ENCODE measurements at places on chromosomes 2 and 18.

- no peak overlapping the region for H3K4me3 ChIP-seq
- peaks cover 22% of the 10 kb centered on the region for H3K4me1 ChIP-seq
- peak overlapping the region; percentile 65 for H3K27ac ChIP-seq
- DNase-seq, result peak; percentile 87
Measured at GRCh38 chr18:48488388-48488850, 50.4 kb upstream of the CTIF start.

GRCh38 chr2:73638429-73638828, 3.8 kb downstream of the NAT8 start:
- H3K27ac ChIP-seq, result no peak overlapping the region
- no peaks in the 10 kb centered on the region for H3K4me1 ChIP-seq
- no peak for DNase-seq
- no peaks in the 10 kb centered on the region for H3K27me3 ChIP-seq
- H3K4me3 ChIP-seq, result no peak overlapping the region

DNA sequence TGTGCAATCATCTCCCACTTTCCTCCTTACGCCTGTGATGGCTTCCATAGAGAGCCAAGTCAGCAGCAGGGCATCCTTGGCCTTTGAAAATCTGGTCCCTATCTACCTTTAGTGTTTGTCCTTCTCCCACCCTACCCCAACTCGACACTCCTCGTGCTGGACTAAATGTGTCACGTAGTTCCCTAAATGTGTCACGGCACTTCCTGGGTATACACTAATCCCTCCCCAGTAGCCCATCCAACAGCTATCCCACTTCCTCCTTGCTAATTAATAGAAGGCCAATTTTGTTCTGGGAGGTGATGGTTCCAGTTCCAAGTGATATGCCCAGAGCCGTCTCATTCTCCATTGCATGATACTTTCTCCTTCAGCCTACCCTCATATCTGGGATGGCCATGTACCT, 36.5 kb upstream of the ZFP36L2 start:
- no peak for DNase-seq
- no peak overlapping the region for H3K4me3 ChIP-seq
- no peak overlapping the region for H3K27ac ChIP-seq
- H3K36me3 ChIP-seq, result peaks cover 26% of the 10 kb centered on the region

DNA sequence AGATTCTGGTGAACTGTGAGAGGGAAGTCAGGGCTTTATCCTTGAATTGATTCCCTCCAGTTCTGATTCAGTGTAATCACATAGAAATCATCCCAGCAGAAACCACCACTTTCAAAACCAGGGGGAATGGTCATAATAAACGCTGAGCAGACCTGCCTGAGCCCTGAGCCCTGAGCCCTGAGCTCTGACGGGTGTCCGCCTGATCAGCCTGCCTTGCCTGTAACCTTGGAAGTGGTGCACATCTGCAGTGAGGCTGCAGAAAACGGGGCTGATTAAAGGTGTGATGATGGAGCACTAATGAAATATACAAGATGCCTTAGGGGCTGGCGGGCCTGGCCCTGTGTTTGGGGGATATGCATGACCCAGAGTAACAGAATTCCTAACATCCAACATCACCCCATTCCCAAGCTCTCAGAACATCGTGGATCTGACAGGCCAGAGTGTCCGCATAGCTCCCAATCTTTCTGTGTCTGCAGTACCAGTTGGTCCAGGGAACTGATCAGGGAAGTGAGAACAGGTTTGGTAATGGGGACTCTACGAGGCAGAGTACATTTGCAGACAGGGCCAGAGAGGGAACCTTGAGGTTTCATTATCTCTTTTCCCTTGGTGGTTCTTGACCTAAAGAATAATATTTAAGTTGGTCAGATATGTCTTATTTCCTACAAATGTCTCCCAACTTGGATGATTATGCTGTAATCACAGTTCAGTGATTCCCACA, 37.8 kb downstream of the KCTD18 start:
- DNase-seq, result no peak
- peaks cover 71% of the 10 kb centered on the region for H3K36me3 ChIP-seq
- no peak overlapping the region for H3K27ac ChIP-seq
- no peaks in the 10 kb centered on the region for H3K27me3 ChIP-seq
- no peak overlapping the region for H3K4me3 ChIP-seq

DNA sequence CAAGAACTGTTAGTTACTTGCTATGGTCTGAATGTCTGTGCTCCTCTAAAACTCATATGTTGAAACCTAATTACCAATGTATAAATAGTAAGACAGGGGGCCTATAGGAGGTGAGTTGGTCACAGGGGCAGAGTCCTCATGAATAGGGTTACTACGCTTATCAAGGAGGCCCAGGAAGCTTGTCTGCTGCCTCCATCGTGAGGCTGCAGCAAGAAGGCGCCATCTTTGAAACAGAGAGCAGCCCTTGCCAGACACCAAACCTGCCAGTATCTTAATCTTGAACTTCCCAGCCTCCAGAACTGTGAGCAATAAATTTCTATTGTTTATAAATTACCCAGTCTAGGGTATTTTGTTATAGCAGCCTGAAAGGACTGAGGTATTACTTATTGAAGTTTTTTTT, 79.1 kb downstream of the TGIF1 start:
- H3K27ac ChIP-seq, result no peak overlapping the region
- no peaks in the 10 kb centered on the region for H3K27me3 ChIP-seq
- peaks cover 10% of the 10 kb centered on the region for H3K4me1 ChIP-seq
- H3K36me3 ChIP-seq, result no peaks in the 10 kb centered on the region

Data from MCF 10A (cell line).